ENCODE measurements at places on chromosomes 1 and 21.

GRCh38 chr1:109892561-109893368 is 17.9 kb upstream of the CSF1 start:
- DNase-seq = no peak

- DNase-seq = no peak
Observed at GRCh38 chr1:215521279-215521678, 45.8 kb upstream of the KCTD3 start.

DNA sequence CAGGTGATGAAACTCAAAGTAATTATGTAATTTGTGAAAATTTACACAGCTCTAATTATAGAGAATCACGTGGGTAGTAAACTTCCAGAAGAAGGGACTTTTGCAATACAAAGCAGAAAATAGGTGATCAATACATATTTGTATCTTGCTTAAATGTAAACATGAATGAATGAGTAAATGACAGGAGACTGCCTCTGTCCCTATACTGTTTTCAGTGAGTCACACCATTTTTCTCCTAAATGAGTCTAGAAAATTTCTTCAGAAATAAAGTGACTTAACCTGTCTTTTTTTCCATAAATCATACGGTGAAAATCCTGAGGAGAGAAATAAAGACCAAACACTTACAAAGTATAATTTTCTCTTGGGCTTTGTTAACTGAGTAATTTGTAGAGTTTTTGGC is 11.9 kb downstream of the RAP1A start:
- DNase-seq = no peak

DNA sequence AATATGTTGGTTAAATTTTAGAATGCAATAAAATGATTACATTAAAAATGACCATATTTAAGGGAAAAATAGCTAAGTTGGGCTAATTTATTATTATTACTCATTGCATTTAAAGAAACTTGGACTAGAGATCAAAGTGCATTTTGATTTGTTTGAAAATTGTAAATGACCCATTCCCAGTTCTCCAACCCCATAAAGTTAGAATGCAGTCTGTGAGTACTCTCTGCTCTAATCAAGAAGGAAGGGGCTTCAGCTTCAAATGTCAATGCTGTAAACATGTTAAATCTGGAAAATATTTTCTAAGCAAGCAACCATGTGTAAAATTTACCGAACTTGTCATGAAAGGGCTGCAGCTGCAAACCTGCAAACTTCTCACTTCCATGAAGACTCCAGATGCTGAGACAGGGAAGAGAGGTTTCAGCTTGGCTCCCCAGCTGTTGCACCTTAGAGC is 232.7 kb downstream of the TTLL7 start:
- DNase-seq = no peak

DNA sequence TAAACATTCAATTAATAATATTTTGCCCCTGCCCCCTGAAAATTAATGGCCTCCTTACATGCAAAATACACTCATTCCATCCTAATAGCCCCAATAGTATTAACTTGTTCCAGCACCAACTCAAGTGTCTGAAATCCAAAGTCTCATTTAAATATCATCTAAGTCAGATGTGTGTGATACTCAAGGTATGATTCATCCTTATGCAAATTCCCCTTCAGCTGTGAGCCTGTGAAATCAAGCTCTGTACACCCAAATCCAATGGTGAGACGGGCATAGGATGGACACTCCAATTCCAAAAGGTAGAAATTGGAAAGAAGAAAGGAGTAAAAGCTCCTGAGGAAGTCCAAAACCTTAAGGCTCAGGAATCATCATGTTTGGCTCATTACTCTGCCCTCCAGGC is 83.5 kb downstream of the HHAT start:
- no peak for DNase-seq

DNA sequence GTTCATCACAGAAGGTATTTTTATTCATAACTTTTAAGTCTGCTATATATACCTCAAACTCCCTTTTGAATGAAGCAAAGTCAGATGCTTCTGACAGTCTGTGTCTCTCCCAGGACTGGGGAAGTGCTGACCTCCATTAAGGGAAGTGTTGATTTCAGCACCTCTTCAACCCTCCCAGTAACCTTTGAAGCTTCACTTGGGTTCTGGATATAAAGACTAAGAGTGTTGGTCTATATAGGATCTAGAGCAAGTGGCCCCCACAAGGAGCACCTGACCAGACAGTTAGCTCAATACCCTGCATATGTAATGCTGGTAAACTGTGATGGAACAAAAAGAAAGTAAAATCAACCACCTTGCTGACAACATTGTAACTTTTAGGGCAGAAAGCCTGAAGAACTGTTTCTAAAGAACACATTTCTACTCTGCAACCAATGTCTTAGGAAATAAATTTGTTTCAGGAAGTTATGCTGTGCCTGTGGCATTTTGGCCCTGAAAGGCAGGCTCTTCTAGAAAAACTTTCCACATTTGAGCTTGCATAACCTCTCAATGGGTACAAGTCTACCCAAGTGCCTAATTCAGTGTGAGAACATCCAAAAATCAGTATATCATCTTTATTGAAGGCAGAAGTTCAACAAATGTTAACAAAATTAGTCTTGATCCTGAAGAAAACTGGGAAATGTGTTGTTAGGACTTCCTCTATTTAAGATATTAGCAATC is 865 bp upstream of the PTPN22 start:
- DNase-seq = no peak

DNA sequence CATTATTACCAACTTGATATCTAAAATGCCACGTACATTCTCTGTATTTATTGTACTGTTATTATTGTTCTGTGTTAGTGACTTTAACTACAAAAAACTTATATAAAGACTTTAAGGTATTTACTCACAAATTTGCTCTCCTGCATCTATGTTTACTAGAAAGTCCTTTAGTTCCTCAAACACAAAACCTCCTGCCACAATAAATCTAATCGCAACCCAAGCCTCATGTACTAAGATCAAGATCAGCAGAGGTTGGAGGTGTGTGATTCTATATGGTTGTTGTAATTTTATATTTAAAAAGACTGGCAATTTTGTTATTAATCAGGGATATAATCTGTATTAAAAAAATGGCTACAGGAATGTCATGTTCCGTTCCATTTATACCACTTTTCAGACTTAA is 68.6 kb downstream of the VAV3 start:
- no peak for DNase-seq

- DNase-seq = no peak
Observed at GRCh38 chr1:113073479-113073950, 517 bp downstream of the LRIG2 start.

DNA sequence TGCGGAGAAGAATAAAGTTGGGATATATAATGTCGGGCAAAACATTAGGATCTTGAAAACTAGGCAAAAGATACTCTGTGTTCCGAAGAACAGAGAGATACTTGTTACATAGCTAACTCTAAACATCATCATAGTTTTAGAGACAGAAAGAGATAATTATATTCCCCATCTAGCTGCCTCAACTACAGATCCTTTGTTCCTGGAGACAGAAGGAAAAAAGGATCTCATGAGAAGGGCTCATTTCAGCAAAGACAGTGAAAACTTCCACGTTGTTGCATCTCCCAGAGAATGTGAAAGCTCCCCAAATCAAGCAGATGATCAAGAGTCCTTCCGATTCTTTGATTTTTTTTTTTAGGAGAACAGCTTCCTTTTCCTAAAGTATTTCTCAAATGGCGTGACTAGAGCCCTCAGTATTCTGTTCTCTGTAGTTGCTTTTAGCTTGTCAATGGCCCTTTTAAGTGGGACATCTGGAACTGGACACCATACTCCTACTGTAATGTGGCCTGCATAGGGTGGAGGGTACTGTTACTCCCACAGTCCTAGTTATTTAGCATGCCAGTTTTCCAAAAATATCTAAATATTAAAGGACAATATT is 1048.2 kb downstream of the TTLL7 start:
- no peak for DNase-seq

- DNase-seq = no peak
Observed at GRCh38 chr1:236753964-236754363, 41.1 kb upstream of the MTR start.

DNA sequence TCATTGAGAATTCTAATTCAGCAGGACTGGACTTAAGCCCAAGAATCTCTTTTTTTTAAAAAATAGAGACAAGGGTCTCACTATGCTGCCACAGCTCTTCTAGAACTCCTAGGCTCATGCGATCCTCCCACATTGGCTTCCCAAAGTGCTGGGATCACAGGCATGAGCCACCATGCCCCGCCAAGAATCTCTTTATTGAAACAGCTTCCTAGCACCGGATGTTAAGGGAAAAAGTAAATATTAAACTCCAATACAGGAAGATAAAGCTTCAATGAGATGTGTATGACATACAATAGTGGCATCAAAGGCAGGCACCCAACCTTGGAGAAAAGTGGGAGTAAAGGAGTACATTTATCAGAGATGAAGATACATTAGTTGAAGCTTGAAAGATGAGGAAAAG is 25.5 kb downstream of the PUM1 start:
- DNase-seq = no peak

DNA sequence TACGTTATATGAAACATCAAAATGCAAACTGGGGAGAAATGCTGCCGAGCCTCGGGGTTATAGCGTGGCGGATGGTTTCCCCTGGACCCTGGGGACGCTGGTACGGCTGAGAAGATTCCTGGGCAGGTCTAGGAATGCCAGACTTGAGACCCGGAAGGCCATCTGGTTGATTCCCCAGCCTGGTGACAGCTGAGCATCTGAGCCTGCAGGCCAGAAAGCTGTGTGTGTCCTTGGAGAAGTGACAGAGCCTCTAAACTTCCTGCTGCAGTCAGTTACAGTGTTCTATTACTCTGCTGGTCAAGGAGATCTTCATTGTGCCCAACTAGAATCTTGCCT is 2.3 kb downstream of the VASH2 start:
- no peak for DNase-seq

GRCh38 chr1:197250616-197251015 is 17.4 kb upstream of the CRB1 start:
- DNase-seq = no peak

- DNase-seq = no peak
Observed at GRCh38 chr1:83829106-83829505, 169.8 kb downstream of the TTLL7 start.

- DNase-seq = no peak
Observed at GRCh38 chr1:208223136-208223535, 21.0 kb downstream of the PLXNA2 start.

DNA sequence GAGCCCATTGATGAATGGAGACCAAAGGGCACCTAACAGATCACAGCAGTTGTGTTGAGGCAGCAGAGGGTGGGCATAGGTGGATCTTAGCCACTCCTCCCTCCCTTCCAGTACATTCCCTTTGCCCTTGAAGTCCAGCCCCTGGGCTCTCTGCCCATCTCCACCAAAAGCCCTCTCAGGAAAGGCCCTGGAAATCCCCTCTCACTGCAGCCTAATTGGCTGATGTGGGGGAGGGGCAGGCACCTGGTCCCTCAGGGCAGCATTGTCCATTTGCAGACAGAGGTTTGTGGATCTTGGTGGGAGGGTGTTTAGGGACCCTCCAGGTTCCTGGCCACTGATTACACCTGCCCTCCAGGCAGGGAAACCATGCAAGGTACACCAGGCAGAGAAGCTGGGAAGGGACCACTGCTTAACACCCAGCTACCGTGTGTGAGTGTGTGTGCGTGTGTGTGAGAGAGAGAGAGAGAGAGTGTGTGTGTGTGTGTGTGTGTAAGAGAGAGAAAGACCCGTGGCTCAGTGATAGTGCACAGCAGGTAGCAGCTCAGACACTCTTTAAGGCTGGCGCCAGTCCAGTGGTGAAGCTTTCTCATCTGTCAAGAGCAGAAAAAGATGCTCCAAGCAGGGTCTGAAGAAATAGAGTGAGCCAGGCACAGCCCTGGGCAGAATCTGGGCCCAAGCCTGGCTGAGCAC is 71.1 kb downstream of the MATN1 start:
- no peak for DNase-seq

GRCh38 chr21:36166705-36167104 is 10.1 kb downstream of the DOP1B start:
- DNase-seq = no peak

- DNase-seq = no peak
Observed at GRCh38 chr21:45926281-45926680, 55.3 kb upstream of the COL6A1 start.

- DNase-seq = no peak
Observed at GRCh38 chr1:183636334-183636682, 725 bp upstream of the ARPC5 start.

- no peak for DNase-seq
Observed at GRCh38 chr1:53219711-53220110, 723 bp downstream of the CZIB start.

DNA sequence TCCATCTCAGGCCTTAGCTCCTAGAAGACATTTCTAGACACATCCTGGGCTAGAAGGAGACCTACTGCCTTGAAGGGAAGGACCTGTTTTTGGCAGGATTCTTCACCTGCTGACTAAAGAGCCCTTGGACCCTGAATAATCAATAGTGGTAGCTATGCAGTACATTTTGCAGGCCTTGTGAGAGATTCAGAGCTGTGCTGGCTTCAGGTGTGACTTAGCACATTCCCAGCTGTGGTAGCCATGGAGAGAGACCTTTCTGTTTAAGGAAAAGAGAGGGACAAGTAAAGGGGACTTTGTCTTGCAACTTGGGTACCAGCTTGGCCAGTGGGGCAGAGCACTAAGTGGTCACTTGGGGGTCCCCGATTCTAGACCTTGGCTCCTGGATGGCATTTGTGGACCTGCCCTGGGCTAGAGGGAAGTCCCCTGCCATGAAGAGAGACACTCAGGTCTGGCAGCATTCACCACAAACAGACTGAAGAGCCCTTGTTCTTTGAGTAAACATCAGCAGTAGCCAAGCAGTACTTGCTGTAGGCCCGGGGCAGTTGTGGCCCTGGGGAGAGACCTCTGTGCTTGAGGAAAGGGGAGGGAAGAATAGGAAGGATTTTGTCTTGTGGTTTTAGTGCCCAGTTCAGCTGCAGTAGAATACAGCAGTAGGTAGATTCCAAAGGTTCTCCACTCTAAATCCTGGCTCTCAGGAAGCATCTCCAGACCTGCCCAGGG is 26.2 kb upstream of the CD1A start:
- no peak for DNase-seq

- DNase-seq = peak; percentile 81
Observed at GRCh38 chr1:179228783-179229213, 679 bp downstream of the ABL2 start.

GRCh38 chr1:201375169-201375568 is 2.3 kb downstream of the TNNT2 start:
- no peak for DNase-seq

DNA sequence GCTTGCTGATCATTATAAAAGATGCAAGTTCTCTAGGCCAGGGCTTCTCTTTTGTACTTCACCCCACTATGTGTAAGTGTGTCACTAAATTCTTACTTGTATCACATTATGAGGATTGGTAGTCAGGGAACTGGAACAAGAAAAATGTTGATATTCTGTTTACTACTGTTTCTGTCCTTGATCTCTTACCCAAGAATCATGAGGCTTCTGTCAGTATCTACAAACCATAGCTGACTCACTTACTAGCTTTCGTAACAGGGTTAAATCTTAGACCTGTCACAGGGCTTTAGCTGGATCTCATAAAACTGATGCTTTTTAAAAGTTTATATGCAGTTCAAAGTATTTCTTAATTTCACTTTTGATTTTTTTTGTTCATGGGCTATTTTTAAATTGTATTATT is 681.2 kb downstream of the PLPP3 start:
- DNase-seq = no peak

GRCh38 chr1:117812869-117813511 is 116.4 kb downstream of the GDAP2 start:
- DNase-seq = no peak
